Mucosa of gallbladder (tissue), 1 donor: ENCODE measurements at places on chromosomes 2 and 18. TPM values are rescaled to one million over a fixed set of nuclear protein-coding genes. Genes with fewer than 3 reads are reported as not detected.

PLEKHH2 gene
- 20.5 TPM for total RNA-seq

GPR35 gene
- total RNA-seq, result 71.2 TPM

DHRS9 gene
- 2.0 TPM for total RNA-seq

DNA sequence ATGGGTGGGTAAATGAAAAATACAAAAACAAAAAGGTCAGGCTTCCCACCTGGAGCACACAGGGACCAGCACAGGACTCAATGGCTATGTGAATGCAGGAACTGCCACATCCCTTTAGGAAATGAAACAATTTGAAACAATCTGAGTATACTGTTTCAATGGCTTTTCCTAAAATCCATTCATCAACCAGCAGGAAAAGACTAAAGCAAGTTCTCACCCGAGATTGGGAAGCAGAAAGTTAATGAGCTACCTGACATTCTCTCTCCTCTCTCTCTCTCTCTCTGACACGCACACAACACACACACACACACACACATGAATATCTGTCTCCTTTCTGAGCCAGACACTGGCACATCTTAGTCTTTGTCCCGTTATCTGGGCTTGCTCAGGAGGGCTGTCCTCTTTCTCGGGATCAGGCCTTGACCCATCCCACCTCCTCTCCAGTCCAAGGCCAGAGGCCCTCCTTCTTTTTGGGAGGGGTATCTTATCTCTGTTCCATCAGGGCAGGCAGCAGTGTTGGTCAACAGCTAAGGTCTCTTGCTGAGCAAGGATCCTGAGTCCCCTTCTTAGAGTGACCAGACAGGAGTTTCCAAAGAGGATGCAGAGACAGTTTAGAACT is 11.6 kb upstream of the LRRFIP1 start:
- no peak for DNase-seq

GRCh38 chr2:218367415-218368149 is 10.9 kb downstream of the CATIP start:
- peak; percentile 89 for DNase-seq

GRCh38 chr2:86584151-86584913 is 21.1 kb upstream of the CHMP3 start:
- DNase-seq, result no peak

- DNase-seq, result no peak
Observed at GRCh38 chr2:120999377-121000097, 263.9 kb downstream of the GLI2 start.
